Suprapubic skin (tissue), 4 donors: ENCODE measurements at places on chromosomes 2 and 18. TPM values are rescaled to one million over a fixed set of nuclear protein-coding genes. Genes with fewer than 3 reads are reported as not detected.

The IAH1 gene
- 23.8 TPM for total RNA-seq

The MDH1B gene
- 0.98 TPM for total RNA-seq

The CDH20 gene
- 1.9 TPM for total RNA-seq

The REG3G gene
- not detected for total RNA-seq

The GPR55 gene
- not detected for total RNA-seq

The UGT1A10 gene
- total RNA-seq = not detected

The SRD5A2 gene
- total RNA-seq = not detected

The ABCG8 gene
- not detected for total RNA-seq

The CHRNG gene
- not detected for total RNA-seq

The ALPI gene
- total RNA-seq = not detected

The ZNF804A gene
- not detected for total RNA-seq

The SPATS2L gene
- 39.9 TPM for total RNA-seq

The ACVR1C gene
- 0.64 TPM for total RNA-seq

The CREG2 gene
- total RNA-seq = not detected

The LIMS4 gene
- not detected for total RNA-seq

The BCL11A gene
- 222 TPM for total RNA-seq

The CD8B2 gene
- not detected for total RNA-seq

The KLHL30 gene
- 0.23 TPM for total RNA-seq

The TOGARAM2 gene
- total RNA-seq = 0.70 TPM

The C1QL2 gene
- total RNA-seq = not detected

The MOCOS gene
- 9.2 TPM for total RNA-seq

The CFAP221 gene
- not detected for total RNA-seq

The ACTR3 gene
- 114 TPM for total RNA-seq

The FNDC4 gene
- 5.1 TPM for total RNA-seq

The GPR35 gene
- total RNA-seq = 2.1 TPM

The HRH4 gene
- total RNA-seq = 0.40 TPM

The TUBA4B gene
- not detected for total RNA-seq
